ENCODE measurements at places on chromosomes 1 and 21. TPM values are rescaled to one million over a fixed set of nuclear protein-coding genes. Genes with fewer than 3 reads are reported as not detected.

Gene MORN1
- 8.2 TPM for polyA plus RNA-seq

Gene TRIM67
- polyA plus RNA-seq, result 0.14 TPM

GRCh38 chr1:168379104-168379860 is 98.6 kb downstream of the TBX19 start:
- DNase-seq, result no peak

GRCh38 chr21:25406887-25407579 is 200.2 kb downstream of the MRPL39 start:
- DNase-seq, result no peak

DNA sequence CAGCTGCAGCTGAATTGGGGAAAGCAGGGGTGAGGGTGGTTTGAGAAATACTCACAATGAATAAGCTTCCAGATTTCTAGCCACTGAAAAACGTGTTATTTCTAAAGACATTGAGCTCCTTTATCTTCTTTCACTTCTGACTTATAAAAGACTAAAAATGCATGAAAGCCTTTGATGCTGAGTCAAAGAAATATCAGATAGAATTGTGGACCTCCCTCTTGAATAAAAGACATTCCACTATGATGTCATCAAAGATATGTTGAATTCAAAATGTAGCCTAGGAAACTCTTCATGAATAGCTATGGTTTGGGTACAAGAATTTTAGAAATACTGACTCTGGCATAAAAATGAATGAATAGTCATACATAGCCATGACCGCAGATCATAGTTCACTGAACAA is 44.7 kb upstream of the COL24A1 start:
- DNase-seq, result no peak

DNA sequence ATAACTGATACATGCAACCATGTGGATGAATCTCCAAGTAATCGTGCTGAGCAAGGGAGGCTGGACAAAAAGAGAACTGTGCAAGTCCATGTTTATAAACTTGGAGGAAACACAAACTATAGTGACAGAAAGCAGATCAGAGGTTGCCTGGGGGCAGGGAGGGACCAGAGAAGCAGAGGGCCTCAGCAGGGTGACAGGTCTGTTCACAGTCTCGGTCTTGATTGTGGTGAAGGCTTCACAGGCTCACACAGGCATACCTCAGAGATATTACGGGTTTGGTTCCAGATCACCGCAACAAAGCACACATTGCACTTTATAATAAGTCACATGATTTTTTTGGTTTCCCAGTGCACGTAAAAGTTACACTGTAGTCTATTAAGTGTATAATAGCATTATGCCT is 28.5 kb downstream of the ACOT7 start:
- DNase-seq, result no peak

- no peak for DNase-seq
Observed at GRCh38 chr1:92096317-92096716, 16.2 kb downstream of the BTBD8 start.

GRCh38 chr1:111227434-111227833 is at the start of gene CHI3L2:
Gene CHI3L2, plus strand, starts transcription at chr1:111227713. Its CDS starts 17 bp downstream, at chr1:111227730.
- DNase-seq, result no peak

- DNase-seq, result no peak
Observed at GRCh38 chr1:153277852-153278251, 18.4 kb downstream of the LORICRIN start.

Data from left renal pelvis (tissue), 4 donors.